ENCODE measurements at places on chromosomes 6 and 20.

DNA sequence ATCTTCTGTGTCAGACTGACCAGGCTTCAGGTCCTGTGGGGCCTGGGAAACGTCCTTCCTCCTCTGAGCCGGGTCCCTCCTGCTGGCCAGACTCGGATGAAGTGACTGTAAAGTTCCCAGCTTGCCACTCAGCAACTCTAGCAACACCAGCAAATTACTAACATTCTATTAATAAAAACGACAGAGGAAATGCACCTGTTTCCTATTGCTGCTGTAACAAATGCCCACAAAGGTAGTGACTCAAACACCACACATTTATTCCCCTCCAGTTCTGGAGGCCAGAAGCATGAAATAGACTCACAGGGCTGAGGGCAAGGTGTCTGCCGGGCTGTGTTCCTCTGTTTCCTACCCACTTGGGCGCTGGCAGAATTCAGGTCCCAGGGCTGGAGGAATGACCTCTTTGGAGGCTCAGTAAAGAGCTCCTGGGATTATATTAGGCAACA lies 48.8 kb downstream of the CTCFL start:
- DNase-seq, result no peak

GRCh38 chr6:2378891-2379652 lies 133.7 kb upstream of the GMDS start:
- DNase-seq, result no peak

DNA sequence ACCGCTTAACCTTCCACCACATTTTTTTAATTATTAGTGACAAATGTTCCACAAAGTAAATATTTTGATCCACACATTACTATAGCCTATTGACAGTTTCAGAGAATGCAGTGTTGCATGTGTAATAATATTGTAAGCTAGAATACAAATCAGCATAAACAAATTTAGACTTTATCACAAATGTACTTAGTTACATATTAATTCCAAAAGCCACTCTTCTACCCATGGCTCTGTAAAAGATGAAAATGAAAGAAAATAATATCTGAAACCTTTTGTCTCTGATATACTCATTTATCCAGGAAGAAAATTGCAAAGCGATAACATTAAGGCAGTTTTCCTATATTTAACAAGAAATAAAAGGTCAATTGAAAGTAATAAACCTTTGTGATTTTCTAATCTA lies 954.0 kb upstream of the MAN1A1 start:
- no peak for DNase-seq

GRCh38 chr6:29617782-29618554 lies 15.0 kb downstream of the GABBR1 start:
- no peak for DNase-seq

- no peak for DNase-seq
Measured at GRCh38 chr6:44189257-44189656, 27.5 kb upstream of the MYMX start.

DNA sequence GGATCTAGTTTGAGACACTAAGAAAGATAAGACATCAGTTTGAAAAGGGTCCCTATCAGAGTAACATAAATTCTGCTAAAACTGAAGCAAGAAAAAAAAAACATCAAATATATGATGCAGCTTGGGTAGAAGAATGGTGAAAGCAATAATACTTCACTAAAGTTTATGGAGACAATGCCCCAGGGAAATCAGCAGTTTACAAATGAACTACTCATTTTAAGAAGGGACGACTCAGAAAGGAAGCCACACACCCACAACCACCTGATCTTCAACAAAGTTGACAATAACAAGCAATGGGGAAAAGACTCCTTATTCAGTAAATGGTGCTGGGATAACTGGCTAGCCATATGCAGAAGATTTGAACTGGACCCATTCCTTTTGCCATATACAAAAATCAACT lies 143.5 kb downstream of the TPBG start:
- no peak for DNase-seq

GRCh38 chr20:40265825-40266533 lies 423.1 kb downstream of the MAFB start:
- no peak for DNase-seq

DNA sequence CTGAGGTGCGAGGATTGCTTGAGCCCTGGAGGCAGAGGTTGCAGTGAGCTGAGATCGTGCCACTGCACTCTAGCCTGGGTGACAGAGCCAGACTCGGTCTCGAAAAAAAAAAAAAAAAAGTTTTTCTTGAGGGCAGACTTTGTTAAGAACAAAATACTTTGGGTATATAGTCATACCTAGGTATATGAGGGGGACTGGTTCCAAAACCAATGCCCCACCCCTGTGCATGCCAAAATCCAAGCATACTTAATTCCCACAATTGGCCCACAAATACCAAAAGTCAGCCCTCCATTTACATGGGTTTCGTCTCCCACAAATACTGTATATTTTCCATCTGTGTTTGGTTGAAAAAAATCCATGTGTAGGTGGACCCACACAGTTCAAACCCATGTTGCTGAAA lies 119.9 kb downstream of the INSM1 start:
- DNase-seq, result no peak

GRCh38 chr20:6533761-6534479 lies 233.6 kb upstream of the BMP2 start:
- no peak for DNase-seq

DNA sequence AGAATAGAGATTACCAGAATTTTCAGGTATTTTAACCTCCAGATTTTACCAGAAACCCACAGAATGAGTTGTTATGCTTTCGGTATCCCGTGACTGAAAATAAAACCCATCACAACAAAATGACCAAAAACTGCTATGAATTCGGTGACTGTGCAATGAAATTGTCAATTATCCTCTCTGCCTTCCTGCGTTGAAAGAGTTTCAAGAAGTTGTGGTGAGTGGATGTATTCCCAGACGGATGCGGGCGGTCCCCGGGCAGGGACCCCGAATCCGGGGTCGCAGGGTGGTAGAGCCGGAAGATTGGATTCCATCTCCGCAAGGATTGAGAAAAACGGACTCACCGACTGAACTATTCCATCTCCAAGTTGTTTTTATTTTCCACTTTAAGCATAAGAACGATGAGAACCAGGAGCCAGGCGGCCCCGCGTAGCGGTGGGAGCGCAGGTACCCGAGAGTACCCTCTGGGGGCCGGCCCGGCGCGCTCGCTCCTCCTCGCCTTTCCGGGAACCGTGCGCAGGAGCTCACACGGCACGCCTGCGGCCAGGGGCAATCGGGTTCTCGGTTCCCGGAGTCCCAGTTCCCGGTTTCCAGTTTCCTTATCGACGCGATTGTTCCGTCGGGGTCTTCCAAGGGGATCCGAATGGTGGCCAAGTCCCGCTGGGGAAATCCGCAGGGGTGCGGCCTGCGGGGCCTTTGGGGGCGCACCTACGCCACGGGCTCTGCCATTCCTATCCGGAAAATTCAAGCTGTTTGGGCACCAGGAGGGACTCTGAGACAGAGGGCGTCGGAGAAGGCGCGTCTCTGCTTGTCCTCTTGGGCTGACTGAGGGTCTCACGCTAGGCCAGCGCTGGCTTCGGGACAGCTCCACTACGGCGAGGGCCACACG lies 104.9 kb upstream of the PRDM1 start:
- DNase-seq, result no peak

DNA sequence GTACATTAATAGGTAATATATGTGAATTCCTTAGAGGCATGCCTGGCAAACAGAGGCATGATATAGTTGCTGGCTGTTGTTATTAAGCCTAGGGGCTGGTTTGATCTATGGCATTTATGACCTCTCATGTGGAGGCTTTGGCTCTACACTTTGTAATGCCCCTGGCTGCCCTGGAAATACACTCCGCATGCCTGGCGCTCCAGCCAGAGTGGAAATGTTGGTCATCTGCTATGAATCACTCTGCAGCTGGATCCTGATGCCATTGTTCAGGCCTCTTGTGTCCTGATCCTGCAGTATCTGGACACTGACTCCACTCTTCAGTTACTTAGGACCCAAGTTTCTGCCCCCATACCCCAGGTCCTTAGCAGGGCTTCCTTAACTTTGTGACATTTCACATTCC lies 200.5 kb upstream of the PCSK2 start:
- no peak for DNase-seq

GRCh38 chr6:17483391-17484016 lies 90.1 kb downstream of the CAP2 start:
- DNase-seq, result no peak

- no peak for DNase-seq
Measured at GRCh38 chr20:24780674-24781417, 168.2 kb upstream of the CST7 start.

Data from GM18507 (cell line).